ENCODE measurements at places on chromosomes 12 and 14.

DNA sequence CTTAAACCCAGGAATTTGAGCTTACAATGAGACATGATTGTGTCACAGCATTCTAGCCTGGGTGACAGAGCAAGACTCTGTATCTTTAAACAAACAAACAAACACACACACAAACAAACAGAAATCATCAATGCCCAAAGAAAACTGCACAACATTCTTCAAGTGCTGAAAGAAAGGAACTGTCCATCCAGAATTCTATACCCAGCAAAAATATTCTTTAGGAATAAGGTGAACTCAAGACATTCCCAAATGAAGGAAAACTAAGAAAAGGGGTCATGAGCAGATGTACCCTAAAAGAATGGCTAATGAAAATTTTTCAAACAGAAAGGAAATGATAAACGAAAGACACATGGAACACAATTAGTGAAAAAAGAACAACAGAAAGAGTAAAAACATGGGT lies 22.3 kb upstream of the RNF212B start:
- peaks cover 24% of the 10 kb centered on the region for H3K27me3 ChIP-seq
- no peak for DNase-seq
- H3K4me3 ChIP-seq, result no peak overlapping the region
- no peak overlapping the region for H3K27ac ChIP-seq

- H3K4me3 ChIP-seq, result no peak overlapping the region
- DNase-seq, result no peak
- H3K27ac ChIP-seq, result no peak overlapping the region
- H3K36me3 ChIP-seq, result no peaks in the 10 kb centered on the region
- no peaks in the 10 kb centered on the region for H3K27me3 ChIP-seq
These were observed 45.7 kb upstream of the PRMT8 start for GRCh38 chr12:3445119-3445978.

GRCh38 chr12:124525455-124525854 lies 42.0 kb downstream of the NCOR2 start:
- no peak overlapping the region for H3K27ac ChIP-seq
- H3K36me3 ChIP-seq, result peaks cover 3% of the 10 kb centered on the region
- DNase-seq, result no peak
- no peaks in the 10 kb centered on the region for H3K27me3 ChIP-seq
- peaks cover 41% of the 10 kb centered on the region for H3K4me1 ChIP-seq

DNA sequence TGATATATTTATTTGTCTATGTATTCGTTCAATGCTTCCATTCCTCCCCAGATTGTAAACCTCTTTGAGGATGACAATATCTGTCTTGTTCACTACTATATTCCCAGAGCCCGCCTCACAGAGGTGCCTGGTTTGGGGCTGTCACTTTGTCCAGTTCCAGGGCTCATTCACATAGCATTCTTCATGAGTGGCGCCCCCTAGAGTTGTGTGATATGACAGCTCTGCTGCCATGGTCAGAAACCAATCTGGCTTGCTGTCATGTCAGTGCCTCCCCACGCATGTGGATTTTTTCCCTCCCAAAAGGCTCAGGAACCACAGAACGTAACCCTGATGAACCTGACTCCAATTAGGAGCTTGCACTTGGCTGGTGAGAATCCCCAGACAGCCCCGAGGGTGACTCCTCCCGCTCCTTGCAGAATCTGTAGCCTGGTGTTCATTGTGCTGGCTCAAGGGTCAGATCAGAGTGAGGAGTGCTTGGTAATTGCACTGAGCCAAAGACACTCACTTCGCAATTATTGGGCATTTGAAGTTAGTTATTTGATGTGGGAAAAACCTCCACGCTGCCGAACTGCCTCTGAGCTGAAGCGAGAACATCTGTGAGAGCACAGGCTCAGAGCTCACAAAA lies 145.5 kb downstream of the PTPN11 start:
- no peaks in the 10 kb centered on the region for H3K36me3 ChIP-seq
- H3K27me3 ChIP-seq, result peaks cover 21% of the 10 kb centered on the region
- H3K4me3 ChIP-seq, result no peak overlapping the region
- no peak overlapping the region for H3K27ac ChIP-seq

DNA sequence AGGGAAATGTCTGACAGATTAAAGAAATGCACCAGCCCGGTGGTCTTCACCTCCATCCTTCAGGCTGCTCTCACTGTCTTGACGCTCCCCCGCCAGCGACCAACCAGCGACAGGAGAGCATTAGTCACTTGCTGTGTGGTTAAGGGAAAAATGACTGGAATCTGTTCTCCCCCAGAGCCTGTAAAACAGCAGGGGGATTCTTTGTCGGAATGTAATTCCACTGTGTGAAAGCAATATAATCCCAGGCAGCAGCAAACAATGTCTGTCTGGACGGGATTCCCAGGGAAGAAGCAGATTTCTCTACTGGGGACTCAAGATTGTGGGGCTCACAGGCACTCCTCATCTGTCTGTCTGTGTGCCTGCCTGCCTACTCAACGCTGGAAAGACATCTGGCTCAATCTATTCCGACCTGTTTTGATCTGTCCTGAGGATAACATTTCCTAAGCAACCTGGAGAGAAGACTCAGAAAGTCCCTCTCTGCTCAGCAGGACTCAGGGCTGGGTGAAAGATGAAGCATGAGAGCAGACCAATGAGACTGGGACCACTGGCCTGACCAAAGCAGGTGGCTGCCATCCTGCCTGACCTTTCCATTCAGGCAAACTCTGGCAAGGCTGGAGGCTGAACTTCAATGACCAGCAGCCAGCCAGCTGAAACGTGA lies 54.6 kb downstream of the NUAK1 start:
- DNase-seq, result no peak
- peaks cover 17% of the 10 kb centered on the region for H3K27me3 ChIP-seq
- H3K4me3 ChIP-seq, result no peak overlapping the region
- H3K36me3 ChIP-seq, result no peaks in the 10 kb centered on the region
- H3K4me1 ChIP-seq, result no peaks in the 10 kb centered on the region
- no peak overlapping the region for H3K27ac ChIP-seq

DNA sequence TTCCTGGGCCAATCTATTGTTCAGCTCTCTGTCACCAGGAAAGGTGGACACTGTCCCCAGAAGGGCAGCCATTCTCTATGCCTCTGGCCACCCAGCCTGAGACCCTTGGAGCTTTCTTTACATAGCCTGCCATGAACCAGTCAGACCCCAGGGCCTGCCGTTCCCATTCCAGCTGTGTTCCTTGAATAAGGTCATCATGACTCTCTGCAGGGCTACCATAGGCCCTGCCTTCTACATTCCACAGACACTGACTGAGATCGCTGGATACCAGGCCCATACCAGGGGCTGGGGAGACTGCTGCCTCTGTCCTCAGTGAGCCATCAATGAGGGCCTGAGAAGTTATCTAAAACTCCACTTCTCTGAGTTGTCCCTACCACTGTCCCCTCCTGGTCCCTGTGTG lies 75.5 kb downstream of the SYNE3 start:
- peaks cover 36% of the 10 kb centered on the region for H3K36me3 ChIP-seq
- no peaks in the 10 kb centered on the region for H3K27me3 ChIP-seq
- peaks cover 6% of the 10 kb centered on the region for H3K4me1 ChIP-seq
- H3K27ac ChIP-seq, result peak overlapping the region; percentile 22
- no peak for DNase-seq
- no peak overlapping the region for H3K4me3 ChIP-seq

- H3K27ac ChIP-seq, result no peak overlapping the region
- peaks cover 14% of the 10 kb centered on the region for H3K27me3 ChIP-seq
- no peak for DNase-seq
- H3K4me3 ChIP-seq, result no peak overlapping the region
- H3K4me1 ChIP-seq, result no peaks in the 10 kb centered on the region
These were observed 223.6 kb upstream of the TMPO start for GRCh38 chr12:98291828-98292227.

DNA sequence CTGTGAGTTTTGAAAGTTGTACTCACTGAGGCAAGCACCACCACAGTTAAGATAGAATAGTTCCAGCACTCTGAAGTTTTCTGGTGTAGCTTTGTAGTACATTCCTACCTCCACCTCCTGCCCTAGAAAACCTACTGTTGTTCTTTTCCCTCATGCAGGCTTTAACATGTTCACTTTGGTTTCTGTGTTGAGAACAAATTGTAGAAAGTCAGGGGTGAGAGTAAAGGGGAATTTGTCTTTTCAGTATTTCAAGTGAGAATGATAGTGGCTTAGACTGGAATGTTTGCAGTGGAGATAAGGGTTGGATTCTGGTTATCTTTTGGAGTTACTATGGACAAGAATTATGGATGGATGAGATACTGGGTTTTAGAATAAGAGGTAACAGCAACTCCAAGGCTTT lies 67.2 kb downstream of the AEBP2 start:
- H3K4me1 ChIP-seq, result peaks cover 38% of the 10 kb centered on the region
- no peak for DNase-seq
- H3K27me3 ChIP-seq, result no peaks in the 10 kb centered on the region
- peaks cover 31% of the 10 kb centered on the region for H3K36me3 ChIP-seq
